ENCODE measurements at places on chromosomes 13 and 19. TPM values are rescaled to one million over a fixed set of nuclear protein-coding genes. Genes with fewer than 3 reads are reported as not detected.

Gene CARM1
- total RNA-seq = 41.0 TPM

Gene PCDH20
- not detected for total RNA-seq

Gene CLDND2
- 0.89 TPM for total RNA-seq

Gene SMIM44
- not detected for total RNA-seq

Gene NECTIN2
- 117 TPM for total RNA-seq

Gene ZNF112
- 1.5 TPM for total RNA-seq

Gene TSHZ3
- 5.8 TPM for total RNA-seq

Measured in bronchus fibroblast of lung (primary cell).